ENCODE measurements at places on chromosomes 12 and 14.

DNA sequence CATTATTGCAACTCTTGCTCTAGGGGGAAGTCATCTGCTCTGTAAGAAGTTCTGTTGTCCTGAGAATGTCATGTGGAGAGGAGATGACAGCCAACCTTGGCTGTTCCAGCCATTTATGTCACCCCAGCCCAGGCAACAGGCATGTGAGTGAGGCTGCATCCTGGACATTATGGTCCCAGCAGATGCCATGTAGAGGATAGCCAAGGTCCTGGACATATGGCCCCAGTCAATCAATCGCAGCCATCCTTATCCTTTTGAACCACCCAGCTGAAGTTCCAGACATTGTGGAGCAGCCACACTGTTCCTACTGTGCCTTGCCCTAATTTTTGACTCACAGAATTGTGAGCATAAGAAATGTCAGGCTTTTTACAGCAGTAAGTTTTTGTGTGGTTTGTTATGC is 84.9 kb downstream of the AVPR1A start:
- DNase-seq: no peak

DNA sequence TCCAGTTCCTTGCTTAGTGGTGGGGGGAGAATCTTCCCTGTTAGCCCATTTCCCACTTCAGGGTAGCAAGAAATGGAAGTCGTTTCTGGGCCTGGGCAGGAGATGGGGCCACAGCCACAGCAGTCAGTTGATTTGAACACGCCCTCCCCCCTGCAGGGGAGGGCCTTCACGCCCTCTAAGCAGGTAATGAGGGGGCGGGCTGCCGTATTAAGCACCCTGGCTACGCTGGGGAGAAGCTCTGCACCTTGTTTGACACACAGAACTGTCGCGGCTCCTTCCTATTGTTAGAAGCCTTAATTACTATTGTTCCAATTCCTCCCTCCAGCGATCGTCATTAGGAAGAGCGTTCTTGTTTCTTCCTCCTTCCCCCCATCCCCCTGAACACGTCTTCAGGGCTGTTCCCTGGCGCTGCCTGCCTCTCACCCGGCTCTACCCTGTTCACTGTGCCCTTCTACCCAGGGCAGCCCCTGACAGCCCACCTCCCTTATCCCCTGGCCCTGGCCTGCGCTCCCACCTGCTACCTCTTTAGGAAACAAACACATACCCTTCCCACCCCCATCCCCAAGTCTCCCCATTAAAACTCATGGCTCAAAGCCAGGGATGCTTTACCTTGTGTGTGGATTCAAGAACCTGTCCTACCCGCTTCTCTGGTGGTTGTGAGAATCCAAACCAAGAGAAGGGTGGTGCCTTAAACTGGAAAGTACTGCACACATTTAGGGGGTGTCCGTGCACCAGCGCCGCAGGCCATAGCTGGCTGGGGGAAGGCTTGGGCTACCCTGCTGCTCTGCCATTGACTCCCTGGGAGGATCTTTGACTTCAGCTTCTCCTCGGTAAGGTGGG is 137.6 kb downstream of the TSPAN9 start:
- no peak for DNase-seq

DNA sequence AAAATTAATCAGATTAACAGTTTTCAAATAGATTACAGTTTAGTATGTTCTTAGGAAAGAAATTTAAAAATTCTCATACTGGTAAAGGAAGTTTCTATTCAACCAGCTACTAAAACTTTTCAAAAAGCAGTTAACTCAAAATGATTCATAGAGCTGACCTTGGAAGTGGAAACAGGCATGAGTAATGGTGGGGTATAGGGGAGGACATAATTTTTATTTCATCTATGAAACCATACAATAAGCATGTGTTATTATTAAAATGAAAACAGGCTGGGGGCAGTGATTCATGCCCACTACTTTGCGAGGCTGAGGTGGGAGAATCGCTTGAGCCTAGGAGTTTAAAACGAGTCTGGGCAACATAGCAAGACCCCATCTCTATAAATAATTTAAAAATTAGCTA is 73.0 kb downstream of the DNAI7 start:
- DNase-seq: no peak

- DNase-seq: no peak
Measured at GRCh38 chr12:98238515-98239130, 276.8 kb upstream of the TMPO start.

- DNase-seq: no peak
Measured at GRCh38 chr12:9032202-9032964, 43.0 kb downstream of the KLRG1 start.

GRCh38 chr12:40742041-40742440 is 49.8 kb downstream of the CNTN1 start:
- DNase-seq: no peak

GRCh38 chr14:101087614-101088394 is 184.3 kb upstream of the RTL1 start:
- DNase-seq: no peak

DNA sequence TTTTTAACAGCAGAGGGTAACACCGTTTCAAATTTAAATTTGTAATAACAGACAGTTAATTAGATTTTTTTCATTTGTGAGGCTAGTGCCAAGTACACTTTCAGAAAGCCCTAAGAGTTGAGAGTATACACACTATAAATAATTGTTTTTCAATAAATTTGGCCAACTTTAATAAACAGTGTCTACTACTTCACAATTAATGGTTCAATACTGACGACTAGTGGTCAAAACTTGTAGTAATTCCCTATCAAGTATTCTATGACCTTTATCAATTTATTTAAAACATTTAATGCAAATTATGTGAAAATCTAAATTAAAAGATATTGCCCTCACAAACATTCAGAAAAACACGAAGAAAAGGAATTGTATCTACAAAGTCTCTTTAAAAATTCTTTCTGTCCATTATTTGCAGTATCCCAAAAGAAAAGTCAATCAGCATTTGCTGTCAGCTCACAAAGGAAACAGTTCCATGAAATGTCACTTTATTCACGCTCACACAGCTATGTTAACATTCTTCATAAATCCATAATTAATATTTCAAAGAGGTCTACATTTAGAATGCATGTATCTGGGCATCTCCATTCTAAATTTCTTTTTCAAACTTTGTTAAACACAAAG is 91.2 kb downstream of the CEP128 start:
- DNase-seq: no peak

GRCh38 chr12:124083708-124084107 is 110.7 kb downstream of the ZNF664 start:
- no peak for DNase-seq

DNA sequence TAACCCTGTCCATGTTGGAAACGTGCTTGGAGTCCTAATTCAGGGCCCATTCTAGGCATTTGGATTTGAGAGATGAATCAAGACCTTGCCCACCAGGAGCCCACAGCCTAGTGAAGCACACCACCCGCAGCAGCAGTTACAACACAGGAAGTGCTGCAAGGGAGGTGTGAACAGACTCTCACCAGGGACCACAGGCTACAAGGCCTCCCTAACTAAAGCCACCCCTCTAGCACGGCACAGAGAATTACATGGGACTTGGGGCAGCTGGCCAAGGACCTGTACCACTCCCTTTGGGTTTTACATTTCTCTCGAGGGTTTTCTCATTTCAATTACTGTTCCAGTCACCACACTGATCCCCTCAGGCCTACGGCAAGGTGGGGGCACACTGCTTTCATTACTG is 49.5 kb upstream of the FOXN3 start:
- peak; percentile 45 for DNase-seq

DNA sequence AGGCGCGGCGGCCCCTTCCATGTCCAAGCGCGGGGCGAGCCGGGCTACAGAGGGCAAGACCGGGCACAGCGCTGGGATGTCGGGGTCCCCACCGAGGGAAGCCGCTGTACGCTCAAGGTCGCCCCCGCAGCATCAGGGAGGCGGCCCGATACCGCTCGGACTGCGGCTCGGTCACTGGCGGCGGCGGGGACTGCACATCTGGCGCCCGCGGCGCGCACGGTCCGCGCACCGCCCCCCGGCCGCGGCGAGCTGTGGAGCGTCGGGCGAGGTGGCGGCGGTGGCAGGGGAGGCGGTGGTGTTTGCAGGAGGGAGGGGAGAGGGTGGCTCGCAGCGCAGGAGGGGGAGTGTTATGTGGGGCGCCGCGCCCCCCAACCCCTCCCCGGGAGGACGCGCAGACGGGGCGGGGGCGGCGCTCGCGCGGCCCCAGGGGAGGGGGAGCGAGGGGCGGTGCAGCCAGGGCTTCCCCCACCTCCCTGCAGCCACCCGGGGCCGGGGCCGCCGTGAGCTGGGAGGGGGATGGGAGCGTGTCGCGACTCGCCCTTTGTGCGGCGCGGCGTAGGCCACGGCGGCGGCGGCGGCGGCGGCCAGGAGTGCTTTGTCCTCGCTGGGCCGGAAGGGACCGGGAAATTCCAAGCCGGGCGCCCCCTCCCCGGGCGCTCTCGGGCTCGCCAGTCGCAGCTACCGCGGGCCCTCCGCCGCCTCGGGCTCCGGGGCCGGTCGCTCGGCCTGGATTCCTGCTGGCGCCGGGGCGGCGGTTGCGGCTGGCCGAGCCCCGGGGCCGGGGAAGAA is at the start of gene NUAK1:
TSS of gene NUAK1 (minus strand) at position 322 of the 789 bp plus-strand sequence. CDS start at position 21, 301 bp downstream.
- DNase-seq: peak; percentile 6

DNA sequence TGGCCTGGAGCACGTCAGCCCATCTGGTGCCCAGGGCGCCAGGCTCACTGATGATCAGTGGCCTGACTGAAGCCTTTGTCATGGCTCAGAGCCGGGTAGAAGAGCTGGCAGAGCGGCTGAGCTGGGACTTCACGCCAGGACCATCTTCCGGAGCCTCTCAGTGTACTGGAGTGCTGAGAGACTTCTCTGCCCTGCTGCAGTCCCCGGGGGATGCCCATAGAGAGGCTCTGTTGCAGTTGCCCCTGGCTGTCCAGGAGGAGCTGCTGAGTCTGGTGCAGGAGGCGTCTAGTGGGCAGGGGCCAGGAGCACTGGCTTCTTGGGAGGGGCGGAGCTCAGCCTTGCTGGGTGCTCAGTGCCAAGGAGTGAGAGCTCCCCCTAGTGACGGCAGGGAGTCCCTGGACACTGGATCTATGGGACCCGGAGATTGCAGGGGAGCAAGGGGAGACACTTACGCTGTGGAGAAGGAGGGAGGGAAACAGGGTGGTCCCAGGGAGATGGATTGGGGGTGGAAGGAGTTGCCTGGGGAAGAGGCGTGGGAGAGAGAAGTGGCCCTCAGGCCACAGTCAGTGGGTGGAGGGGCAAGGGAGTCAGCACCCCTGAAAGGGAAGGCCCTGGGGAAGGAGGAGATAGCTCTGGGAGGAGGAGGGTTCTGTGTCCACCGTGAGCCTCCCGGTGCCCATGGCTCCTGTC is 2.0 kb downstream of the KHNYN start:
- DNase-seq: peak; percentile 81

- DNase-seq: no peak
Measured at GRCh38 chr12:50727466-50727865, 36.4 kb upstream of the ATF1 start.

GRCh38 chr14:80323038-80323665 is 111.8 kb upstream of the DIO2 start:
- DNase-seq: no peak

- DNase-seq: no peak
Measured at GRCh38 chr14:38870296-38870836, 232.7 kb downstream of the SEC23A start.

GRCh38 chr12:66726556-66726955 is 47.7 kb upstream of the GRIP1 start:
- no peak for DNase-seq

DNA sequence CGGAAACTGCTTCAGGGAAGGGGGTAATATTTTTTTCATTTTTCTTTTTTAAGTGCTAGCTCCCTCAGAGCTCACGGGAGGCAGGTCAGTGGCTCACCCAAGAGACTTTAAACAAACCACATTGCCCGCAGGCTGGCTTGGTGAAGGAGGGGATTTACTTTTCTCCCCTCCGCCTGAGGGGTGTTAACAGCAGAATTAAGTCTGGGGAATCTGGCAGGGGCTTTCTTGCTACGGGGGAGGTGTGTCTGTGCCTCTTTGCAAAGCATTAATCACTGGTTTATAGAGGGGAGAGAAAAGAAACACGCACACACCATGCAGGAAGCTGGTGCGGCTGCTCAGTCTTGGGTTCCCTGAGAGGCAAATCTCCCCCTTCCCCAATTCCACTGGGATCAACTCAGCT is 26.2 kb upstream of the TBX3 start:
- no peak for DNase-seq

- no peak for DNase-seq
Measured at GRCh38 chr12:96212456-96213375, 18.5 kb downstream of the ELK3 start.

- no peak for DNase-seq
Measured at GRCh38 chr14:33612197-33612505, 338.7 kb downstream of the EGLN3 start.

GRCh38 chr12:105848286-105848685 is 290.5 kb downstream of the NUAK1 start:
- DNase-seq: no peak

DNA sequence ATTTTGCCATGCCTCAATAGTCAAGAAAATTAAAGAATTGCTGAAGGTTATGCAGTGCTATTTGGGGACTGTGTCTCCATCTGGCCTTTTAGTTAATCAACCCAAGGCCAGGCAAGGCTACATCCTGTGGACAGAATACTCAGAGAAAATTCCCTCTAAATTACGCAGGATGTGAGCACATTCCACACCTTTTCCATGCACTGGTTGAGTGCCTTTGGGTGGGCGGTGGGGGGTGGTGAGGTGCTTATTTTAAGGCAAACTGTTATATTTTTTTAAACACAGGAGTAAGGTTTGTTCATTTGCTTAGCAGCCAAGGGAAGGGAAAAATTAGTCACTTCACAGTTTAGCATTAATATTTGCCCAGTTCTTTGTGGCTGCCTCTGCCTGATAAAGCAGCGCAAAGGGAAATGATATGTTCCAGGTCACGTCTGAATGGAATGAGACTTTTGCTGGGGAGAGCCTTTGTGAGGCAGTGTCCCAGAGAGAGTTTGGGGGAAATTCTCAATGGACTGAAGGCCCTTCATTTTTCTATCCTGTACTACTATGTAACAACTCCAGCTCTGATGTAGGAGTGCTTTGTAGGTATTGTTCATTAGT is 17.2 kb upstream of the KCNA5 start:
- DNase-seq: no peak

DNA sequence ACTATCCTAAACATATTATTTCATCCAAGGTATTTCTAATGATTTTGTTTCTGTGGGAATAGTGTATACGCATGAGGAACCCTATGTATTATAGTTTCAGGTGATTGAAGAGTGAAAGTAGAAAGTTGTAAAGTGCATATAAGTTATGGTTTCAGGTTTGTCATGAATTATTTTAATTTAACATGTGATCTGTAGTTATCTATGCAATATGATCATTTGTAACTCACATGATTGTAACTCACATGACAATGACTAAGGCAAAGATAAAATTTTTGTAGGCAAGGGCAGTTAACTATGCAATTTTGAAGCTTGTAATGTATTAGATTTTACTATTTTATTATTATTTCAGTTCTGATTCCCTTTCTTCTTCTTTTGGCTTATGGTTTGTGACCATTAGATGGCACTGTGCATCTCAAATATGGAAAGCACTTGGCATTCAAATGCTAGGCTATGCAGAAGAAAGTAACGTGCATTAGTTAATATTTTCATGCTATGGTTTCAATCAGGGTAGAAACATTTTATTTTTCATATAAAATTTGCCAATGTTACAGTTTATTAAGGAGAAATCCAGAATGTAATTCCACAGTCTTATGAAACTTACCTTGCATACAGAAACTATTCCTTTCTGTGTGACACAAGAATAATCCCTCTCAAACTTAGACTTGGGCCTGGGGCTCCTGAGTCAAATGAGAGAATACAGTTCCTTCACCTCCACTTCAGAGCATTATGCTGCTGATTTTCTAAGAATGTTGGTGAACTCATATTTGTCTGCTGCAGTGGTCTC is 15.8 kb upstream of the TMEM30B start:
- no peak for DNase-seq

- no peak for DNase-seq
Measured at GRCh38 chr14:74963178-74963704, 7.8 kb upstream of the PGF start.
